Mesendoderm (in vitro differentiated cells): ENCODE measurements at places on chromosomes 3 and 15.

- H3K27ac ChIP-seq = no peak overlapping the region
- H3K27me3 ChIP-seq = no peaks in the 10 kb centered on the region
- DNase-seq = no peak
- no peak overlapping the region for H3K4me3 ChIP-seq
- no peaks in the 10 kb centered on the region for H3K4me1 ChIP-seq
- H3K36me3 ChIP-seq = no peaks in the 10 kb centered on the region
These were observed 623.5 kb upstream of the TBL1XR1 start for GRCh38 chr3:177820683-177821316.

GRCh38 chr15:27268923-27269322 is 297.9 kb downstream of the GABRG3 start:
- no peak for DNase-seq
- no peaks in the 10 kb centered on the region for H3K4me1 ChIP-seq
- H3K4me3 ChIP-seq = no peak overlapping the region
- H3K27ac ChIP-seq = no peak overlapping the region
- no peaks in the 10 kb centered on the region for H3K36me3 ChIP-seq

- no peaks in the 10 kb centered on the region for H3K27me3 ChIP-seq
- H3K4me1 ChIP-seq = no peaks in the 10 kb centered on the region
- no peak overlapping the region for H3K27ac ChIP-seq
- H3K36me3 ChIP-seq = no peaks in the 10 kb centered on the region
These were observed 157.6 kb downstream of the UACA start for GRCh38 chr15:70605606-70606410.

- H3K4me3 ChIP-seq = no peak overlapping the region
- no peak overlapping the region for H3K27ac ChIP-seq
- DNase-seq = no peak
- no peaks in the 10 kb centered on the region for H3K27me3 ChIP-seq
- H3K36me3 ChIP-seq = no peaks in the 10 kb centered on the region
These were observed 37.8 kb upstream of the MUC4 start for GRCh38 chr3:195849322-195850074.
